ENCODE measurements at places on chromosomes 7 and 10.
A peak's percentile ranks its signal among the peaks of the same experiment; 100 is the strongest.

- DNase-seq = peak; percentile 74
Measured at GRCh38 chr10:6135039-6135438, 46.2 kb downstream of the RBM17 start.

GRCh38 chr7:121795736-121796135 lies 77.2 kb upstream of the PTPRZ1 start:
- DNase-seq = no peak

GRCh38 chr7:120740348-120740747 lies 117.6 kb downstream of the TSPAN12 start:
- no peak for DNase-seq

DNA sequence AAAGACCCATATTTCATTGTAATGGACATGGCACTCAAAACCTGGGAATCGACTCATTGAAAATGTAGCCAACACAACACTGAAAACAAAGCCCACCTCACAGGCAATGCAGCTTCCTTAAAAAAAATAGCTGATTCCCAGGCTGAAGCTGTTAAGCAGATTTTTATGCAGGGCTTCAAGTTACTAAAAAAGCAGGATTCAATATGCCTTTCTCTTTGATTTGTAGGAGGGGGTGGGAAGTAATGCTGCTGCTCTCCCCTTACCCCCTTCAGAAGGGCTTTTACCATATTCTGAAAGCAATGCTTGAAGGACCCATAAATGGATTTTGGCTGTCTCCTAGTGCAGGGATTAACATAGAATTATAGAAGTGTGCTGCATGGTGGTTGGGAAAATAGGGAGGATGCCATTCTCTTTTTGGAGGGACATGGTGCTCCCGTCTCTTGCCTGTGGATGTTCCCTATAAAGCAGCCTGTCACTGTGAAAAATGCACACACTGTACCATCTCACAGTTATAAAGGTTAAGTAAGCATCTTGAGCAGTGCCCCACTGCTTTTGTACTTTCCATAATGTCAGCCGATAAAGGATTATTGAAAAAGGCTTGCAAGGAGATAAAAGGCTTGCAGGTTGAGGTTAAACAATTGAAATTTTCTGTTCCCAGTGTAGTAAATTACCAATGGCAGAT lies 262.8 kb downstream of the AUTS2 start:
- DNase-seq = no peak

- DNase-seq = no peak
Measured at GRCh38 chr10:13401142-13401541, 53.0 kb upstream of the SEPHS1 start.

DNA sequence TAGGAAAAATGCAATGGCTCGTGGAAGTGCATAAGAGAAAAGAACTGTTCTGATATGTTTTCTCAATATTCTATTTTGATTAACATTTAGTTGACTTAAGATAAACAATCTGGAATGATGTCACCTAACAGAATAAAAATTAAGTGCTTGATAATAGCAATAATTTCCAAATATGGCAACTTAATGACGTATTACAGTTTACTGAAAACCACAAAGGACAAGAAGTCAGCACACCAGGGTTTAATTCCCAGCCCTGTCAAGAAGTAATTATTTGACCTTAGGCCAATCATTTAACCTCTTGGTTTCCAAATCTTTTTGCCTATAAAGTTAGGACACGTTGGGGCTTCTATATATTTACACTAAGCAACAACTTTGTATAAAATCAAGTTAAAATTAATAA lies 95.7 kb downstream of the CABCOCO1 start:
- no peak for DNase-seq

DNA sequence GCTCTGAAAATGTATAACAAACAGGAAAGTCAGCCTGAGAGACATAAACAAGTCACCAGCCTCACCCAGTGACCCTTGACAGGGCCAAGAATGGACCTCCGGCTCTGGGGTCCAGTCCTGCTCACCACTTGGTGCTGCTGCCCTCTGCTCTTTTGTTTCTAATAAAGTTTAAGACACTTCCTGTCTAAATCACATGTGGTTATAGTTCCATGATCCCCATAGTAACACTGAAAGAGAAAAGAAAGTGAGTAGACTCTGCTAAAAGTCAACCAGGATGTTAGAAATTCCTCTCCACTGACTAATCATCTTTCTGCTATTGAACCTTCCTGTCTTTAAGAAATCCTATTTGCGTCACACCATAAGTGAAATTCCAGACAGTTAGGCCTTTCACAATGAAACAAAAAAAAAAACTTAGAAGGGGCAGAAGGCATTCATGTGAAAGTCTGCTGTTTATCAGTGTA lies 179.2 kb upstream of the BET1 start:
- no peak for DNase-seq

DNA sequence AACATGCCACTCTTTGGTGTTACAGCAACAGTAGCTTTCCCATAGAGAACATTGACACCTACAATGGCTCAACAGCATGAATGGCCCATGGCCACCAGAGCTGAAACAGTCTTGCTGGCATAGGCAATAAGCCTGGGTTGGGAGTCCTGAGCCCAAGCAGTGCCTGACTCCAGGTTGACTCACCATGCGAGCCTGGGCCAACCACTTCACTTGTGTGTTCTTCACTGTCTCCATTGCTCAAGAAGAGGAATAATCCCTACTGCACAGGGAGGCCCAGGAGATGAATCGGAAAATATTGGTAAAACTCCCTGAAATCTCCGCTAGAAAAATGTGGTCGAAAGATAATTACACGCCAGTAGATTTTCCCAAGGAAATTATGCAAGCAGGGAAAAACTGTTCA lies 89.2 kb upstream of the INHBA start:
- DNase-seq = no peak

Measured in CD4-positive, alpha-beta T cell treated with Interleukin-4 for 4 hours (primary cell).